ENCODE measurements at places on chromosomes 1 and 21.
A peak's percentile ranks its signal among the peaks of the same experiment; 100 is the strongest.

- no peak for DNase-seq
Observed at GRCh38 chr21:25953196-25953595, 217.4 kb downstream of the APP start.

GRCh38 chr1:39845569-39846566 lies 37.4 kb downstream of the TRIT1 start:
- DNase-seq: peak; percentile 59

DNA sequence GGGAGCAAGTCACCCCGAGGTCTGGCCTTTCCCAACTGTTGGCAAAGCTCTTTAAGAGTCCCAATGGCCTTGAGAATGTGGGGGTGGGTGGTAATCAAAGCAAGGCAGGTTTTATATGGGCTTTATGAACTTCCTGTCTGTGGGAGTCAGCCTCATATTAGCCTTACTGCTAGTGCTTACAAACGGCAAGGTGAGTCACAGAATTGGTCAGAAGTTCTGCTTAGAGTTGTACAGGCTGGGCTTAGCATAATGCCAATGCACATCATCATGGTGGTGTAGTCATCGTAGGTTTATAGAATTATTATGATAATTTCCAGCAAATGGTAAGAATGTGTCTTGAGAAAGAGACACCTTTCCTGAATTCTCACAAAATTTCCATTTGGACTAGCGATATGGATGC lies 192.7 kb upstream of the KIAA0040 start:
- DNase-seq: no peak

- no peak for DNase-seq
Observed at GRCh38 chr1:94236013-94236491, 1.3 kb downstream of the ARHGAP29 start.
